ENCODE measurements at places on chromosomes 5 and 9.

- no peak for DNase-seq
These were observed 32.1 kb downstream of the RAPGEF1 start for GRCh38 chr9:131707733-131708157.

- DNase-seq: no peak
These were observed 1.8 kb downstream of the PLGRKT start for GRCh38 chr9:5435912-5436311.

DNA sequence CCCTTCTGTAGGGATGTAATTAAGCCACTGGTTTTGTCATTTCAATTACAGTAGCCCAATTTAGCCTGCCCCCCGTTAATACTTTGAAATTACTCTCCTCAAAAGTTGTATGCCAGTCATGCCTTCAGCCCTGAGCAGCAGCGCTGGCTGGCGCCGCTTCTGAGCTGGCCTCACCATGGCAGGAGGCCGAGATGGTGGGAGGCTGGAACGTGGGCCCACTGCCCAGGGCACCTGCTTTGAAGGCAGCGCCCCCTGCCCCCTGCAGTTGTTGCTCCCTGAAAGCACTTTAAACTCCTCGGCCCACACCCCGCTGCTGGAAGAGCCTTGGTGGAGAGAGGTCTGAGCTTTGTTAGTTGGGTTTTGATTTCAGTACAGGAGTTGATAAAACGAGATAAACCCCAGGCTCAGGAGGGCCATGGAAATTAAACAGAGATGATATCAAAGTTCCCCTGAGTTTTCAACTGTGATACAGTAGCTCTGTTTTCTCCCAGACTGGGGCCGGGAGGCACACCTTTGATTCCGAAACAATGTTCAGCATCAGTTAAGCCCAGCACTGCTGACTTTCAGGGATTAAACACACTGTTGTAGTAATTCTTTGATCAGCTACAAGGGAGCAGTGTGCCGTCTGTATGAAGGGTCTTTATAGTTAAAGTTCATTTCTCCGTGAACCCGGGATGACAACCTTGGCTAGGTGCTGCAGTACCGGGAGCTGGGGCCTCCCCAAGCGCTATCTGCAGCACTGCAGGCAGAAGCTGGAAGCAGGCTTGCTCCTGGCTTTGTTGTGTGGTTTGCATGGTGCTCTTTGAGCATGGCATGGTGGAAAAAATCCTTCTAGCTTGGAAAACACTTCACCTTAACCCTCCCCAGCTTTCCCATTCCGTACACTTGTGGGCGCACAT lies 9.5 kb downstream of the MVB12B start:
- DNase-seq: no peak

DNA sequence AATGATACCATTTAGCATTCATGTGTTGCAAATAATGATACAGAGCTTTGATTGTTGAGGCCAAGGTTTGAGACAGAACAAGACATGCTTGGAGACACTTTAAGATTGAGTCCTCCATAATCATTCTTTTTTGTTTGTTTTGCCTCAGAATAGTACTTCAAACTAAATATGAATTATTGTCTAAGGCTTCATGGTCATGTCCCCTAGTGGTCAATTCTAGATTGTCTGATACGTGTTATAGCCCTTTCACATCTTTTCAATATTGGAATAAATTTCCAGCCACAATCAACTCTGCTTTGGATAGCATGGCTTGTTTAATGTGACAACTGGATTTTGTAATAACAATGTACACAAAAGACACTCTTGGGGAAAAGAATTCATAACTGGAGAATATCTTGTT lies 64.2 kb downstream of the PRLR start:
- DNase-seq: no peak

GRCh38 chr5:56567278-56567677 lies 248.1 kb upstream of the MAP3K1 start:
- DNase-seq: no peak

DNA sequence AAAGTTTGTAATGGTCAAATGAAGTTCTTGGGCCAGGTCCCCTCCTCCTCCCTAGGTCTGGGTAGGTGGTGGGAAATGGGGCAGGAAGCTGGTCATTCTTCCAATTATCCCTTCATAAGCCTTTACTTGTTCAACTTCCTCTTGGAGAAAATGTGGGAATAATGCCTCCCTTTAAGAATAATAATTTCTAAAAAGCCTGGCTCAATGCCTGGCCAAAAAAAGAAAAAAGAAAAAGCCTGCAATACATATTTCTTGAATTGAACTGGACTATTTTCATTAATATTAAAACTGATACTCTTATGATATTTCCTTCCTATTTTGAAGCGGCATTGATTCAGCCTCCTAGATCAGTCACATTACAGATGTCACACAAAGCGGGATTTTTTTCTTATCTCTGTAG lies 600.9 kb downstream of the CCDC171 start:
- no peak for DNase-seq

DNA sequence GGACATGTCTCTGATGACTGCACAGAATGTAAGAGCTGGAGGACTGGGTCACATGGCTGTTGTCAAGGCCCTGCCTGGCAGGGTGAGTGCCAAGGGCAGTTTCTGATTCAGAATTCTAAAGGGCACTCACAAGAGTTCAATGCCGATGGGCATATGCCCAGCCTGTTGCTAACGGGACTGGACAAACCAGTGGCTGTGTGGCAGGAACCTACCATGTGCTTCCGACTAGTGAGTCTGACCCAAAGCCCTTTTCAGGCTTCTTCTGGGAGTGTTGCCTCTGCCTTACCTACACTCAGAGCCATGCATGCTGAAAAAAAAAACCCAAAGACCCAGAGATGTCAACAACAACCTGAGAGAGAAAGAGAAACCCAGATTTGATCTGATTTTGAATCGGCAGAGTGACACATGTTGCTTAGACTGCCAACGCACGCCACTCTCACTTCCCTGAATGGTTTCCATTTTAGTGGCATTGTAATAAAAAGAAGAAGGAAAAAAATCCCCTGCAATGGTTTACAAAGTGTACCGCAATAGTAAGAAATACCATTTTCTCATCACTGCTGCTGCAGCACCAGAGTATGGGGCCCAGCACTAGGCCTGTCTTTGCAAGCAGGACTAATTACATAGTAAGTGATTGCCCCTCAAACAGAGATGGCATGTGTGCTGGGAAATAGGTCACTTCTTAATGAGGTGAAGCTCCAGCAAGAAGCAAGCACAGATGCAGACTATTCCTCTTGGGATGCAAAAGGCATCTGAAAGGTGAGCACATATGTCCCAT lies 194.3 kb downstream of the PALM2AKAP2 start:
- DNase-seq: no peak

GRCh38 chr9:90432951-90433350 lies 209.7 kb downstream of the DIRAS2 start:
- no peak for DNase-seq

DNA sequence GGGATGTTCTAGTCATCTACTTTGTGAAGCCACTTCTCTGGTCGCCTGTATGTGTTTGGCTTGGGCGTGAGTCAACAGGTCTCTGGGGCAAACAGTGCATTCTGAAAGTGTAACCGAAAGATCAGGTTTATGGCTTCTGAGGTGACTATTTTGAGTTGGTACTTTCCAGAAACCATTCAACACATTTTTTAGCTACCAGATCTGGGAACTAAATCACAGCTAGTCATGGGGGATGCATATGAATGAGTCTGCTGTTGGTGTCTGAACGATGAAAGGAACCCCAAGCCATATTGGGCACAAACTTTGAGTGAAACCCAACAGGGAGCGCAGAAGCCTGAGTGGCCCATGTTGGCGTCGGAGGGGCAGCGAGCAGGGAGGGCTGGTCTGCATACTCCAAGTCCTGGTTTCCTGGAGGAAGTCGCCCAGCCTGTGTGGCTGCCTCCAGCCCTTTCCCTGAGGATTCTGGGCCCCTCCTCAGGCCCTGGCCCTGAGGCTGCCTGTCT lies 35.3 kb downstream of the UBE2QL1 start:
- DNase-seq: no peak

DNA sequence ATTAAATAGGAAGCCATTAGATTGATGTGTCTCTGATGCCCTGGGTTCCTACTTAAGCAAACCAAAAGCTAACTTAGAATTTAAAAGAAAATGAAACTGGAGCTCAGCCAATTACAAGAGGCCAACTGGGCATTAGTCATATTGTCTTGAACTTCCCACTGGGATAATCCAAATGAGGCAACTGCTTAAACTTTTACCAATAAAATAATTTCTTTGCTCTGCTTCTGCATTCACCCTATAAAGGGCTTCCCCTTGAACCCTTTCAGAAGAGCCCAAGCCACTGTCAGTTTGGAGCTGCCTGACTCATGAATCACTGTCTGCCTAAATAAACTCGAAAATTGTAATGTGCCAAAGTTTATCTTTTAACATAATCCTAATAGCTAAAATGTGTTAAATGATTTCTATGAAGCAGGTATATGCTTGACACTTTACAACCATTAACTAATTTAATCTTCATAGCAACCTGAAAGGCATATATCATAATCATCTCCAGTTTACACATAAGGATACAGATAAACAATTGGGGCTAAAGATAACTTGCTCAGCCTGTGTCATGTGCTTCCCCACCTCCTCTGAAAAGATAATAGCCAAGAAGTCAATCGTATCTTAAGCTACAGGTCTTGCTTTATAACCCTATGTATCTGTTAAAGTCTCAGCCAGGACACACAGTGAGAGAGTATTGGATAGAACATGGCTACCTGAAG lies 11.5 kb downstream of the GPR150 start:
- no peak for DNase-seq

GRCh38 chr9:118963674-118964073 lies 405.6 kb downstream of the BRINP1 start:
- DNase-seq: no peak

Data from T-helper 22 cell (primary cell).